ENCODE measurements at places on chromosomes 5 and 9.

GRCh38 chr5:76492819-76493189 is 89.7 kb downstream of the IQGAP2 start:
- DNase-seq = no peak

- no peak for DNase-seq
Observed at GRCh38 chr5:142800776-142801494, 30.8 kb downstream of the ARHGAP26 start.

DNA sequence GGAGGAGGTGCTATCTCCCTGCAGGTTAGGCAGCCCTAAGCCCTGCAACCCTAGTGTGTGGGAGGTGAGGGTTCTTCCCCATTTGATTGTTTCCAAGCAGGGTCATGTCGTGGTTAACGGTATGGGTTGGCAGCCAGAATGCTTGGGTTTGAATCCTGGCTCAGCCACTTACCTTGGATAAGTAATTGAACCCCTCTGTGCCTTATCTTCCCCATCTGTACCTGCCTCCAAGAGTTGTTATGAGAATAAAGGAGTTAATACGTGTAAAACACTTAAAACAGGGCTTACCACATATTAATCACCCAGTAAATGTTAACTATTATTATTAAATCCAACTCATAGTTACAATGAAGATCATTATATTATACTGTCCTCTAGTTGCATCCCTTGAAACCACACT is 52.2 kb upstream of the SPATA31E1 start:
- DNase-seq = no peak

GRCh38 chr9:38141746-38142591 is 72.9 kb upstream of the SHB start:
- no peak for DNase-seq

DNA sequence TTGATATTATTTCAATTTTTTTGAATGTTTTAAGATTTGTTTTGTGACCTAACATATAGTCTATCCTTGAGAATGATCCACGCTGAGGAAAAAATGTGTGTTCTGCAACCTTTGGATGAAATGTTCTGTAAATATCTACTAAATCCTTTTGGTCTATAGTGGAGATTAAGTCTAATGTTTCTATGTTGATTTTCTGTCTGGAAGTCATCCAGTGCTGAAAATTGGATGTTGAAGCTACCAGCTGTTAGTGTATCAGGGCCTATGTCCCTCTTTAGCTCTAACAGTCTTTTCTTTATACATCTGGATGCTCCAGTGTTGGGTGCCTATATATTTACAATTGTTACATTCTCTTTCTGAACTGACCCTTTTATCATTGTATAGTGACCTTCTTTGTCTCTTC is 422.3 kb downstream of the TMEM232 start:
- DNase-seq = no peak

DNA sequence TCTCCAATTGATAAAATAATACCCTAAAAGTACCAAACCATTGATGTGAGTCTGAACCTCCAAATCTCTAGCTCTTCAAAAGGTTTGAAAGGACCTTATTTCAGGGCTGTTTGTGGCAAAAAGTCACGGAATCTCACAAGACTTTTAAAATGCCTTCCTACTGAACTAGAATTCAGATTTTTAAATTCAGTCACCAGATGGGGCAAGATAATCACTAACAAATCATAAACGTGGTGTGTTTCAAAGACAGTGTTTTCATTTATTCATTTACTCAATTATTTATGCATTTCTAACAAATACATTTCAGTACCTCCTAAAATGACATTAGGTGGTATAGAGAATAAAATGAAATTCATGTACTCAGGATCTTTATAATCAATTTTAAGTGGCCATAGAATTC is 68.2 kb upstream of the SMC2 start:
- no peak for DNase-seq

- DNase-seq = no peak
Observed at GRCh38 chr5:28512648-28513047, 1474.3 kb upstream of the CDH9 start.

- no peak for DNase-seq
Observed at GRCh38 chr5:66469684-66470083, 126.5 kb upstream of the MAST4 start.

DNA sequence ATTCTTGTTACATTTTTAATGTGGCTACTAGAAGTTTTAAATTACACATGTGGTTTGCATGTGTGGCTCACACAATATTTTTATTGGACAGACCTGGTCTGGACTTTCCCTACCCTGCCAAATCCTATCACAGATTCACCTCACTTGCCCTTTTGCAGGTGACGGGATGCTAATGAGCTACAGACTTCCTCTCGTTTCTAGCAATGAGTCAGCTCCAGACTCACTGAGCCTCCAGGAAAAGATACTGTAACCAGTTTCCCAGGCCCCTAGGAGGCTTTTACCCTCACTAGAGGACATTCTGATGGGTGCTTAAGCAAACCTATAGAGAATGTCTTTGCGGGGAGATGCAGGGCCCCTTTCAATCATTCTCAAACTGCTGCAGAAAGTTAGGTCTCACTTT is 135.4 kb downstream of the WDR41 start:
- no peak for DNase-seq

DNA sequence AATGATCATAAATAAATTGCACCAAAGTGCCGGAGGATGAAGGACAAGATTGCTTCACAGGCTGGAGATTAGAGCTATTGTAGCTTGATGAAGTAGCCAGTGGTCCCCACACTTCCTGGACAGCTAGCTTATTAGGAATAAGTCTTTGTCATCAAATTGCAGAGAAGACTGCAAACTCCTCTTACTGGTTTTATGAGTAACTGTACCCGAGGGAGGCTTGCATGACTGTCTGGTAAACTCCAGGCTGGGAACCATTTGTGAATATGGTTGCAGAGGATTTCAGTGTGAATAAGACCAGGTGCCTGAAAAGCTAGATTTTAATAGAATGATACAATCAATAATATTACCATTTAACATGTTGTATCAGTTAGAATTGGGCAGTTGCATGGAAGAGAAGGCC is 36.5 kb upstream of the SEMA5A start:
- no peak for DNase-seq

GRCh38 chr5:146079695-146080373 is 25.5 kb downstream of the PLAC8L1 start:
- DNase-seq = peak; percentile 91

- DNase-seq = no peak
Observed at GRCh38 chr5:139068494-139069151, 129.5 kb downstream of the SIL1 start.

DNA sequence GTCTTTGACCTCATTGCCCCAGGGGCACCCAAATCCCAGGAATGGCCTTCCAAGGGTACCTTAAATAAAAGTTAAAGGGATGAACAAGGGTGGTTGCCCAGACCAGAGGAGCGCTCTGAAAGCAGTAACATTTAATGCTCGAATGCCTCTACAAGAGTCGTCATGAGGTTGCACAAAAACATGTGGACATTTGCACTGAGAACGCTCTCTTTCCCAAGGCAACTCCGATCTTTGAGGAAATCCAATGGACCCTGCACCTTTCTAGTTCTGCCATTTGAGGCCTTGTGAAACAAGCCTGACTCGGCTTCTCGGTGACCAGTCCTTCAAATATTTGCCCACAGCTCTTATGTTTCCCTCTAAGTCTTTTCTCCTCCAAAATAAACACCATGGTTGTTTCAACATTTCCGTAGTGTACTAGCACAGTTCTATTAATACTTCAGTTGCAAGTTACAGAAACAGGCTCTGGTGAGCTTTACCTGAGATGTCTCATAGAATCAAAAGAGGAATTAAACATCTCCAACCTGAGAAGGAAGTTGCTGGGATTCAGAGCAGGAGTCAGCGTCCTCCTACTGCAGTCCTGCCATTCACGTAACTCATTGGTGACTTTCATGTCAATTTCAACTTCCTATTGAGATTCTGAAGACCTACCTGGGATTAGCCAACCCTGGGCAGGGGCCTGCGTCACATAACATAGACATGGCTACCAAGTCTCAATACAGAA is 168.8 kb upstream of the RAI14 start:
- DNase-seq = no peak

DNA sequence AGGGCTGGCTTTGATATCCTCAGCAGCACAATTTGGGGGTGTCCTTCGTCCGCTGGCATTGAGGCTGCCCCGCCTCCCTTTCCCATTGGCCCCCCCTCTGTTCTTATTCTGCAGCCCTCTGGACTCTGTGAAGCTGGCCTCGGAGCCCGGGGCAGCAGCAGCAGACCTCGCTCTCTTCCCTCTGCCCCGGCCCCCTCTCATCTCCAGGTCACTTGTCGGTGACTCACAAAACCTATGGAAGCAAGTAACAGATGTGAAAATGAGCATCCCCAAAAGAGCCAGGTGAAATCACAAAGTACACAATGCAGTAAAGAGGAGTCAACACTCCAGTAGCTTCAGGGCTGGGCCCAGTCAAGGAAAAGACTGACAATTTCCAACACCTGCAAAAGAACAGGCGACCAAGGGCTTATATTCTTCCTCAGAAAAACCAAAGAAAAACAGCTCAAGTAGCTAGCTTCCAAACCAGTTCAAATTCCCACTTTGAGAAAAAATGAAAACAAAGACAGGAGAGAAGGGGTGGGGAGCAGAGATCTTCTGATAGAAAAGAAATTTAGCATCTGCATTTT is 97.5 kb downstream of the ZNF608 start:
- DNase-seq = no peak

- DNase-seq = no peak
Observed at GRCh38 chr9:120358877-120359276, 221.1 kb downstream of the CDK5RAP2 start.

GRCh38 chr5:142696379-142696778 is 10.5 kb upstream of the FGF1 start:
- no peak for DNase-seq

DNA sequence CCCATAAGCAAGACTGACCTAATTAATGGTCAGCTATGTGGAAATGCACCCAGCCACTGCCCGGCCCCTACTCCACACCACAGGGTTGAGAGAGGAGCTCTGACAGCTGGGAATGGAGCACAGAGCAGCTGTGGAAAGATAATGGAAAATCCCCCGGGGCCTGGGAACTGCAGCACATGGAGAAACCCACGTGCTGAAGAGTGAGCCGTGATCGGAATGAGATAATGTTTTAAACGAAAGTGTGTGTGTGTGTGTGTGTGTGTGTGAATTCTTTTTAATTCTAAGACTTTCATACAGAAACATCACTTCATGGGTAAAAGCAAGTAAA is 13.1 kb upstream of the SLC12A7 start:
- no peak for DNase-seq

- no peak for DNase-seq
Observed at GRCh38 chr9:131799177-131799823, 59.4 kb upstream of the RAPGEF1 start.

DNA sequence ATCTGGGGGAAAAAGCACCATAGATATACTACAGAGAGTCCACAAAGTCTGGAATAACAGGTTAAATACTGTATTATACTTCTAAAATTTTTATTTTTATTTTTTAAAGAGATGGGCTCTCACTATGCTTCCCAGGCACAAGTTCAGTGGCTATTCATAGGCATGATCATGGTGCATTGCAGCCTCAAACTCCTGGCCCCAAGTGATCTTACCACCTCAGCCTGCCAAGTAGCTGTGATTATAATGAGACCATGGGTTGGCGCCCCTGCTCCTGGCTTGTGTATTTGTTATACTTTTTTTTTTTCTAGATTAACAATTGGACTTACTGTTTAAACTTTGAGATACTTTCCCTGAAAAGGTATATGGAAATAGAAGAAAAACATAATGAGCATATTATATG is 25.9 kb downstream of the ERBIN start:
- no peak for DNase-seq

DNA sequence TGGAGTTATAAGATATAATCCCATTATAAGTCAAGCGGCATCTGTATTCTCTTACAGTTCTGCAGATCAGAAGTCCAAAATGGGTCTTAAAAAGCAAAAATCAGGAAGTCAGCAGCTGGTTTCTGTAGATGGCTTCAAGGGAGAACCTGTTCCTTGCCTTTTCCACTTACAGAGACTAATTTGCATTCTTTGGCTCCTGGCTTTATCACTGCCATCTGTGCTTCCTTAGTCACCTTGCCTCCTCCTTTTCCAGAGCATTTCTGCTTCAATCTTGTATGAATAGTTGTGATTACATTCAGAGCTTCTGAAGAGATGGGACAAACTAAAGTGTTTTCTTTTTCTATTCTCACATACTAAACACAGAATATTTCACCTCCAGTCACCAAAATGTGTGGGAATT is 647.3 kb upstream of the GRAMD2B start:
- DNase-seq = no peak

DNA sequence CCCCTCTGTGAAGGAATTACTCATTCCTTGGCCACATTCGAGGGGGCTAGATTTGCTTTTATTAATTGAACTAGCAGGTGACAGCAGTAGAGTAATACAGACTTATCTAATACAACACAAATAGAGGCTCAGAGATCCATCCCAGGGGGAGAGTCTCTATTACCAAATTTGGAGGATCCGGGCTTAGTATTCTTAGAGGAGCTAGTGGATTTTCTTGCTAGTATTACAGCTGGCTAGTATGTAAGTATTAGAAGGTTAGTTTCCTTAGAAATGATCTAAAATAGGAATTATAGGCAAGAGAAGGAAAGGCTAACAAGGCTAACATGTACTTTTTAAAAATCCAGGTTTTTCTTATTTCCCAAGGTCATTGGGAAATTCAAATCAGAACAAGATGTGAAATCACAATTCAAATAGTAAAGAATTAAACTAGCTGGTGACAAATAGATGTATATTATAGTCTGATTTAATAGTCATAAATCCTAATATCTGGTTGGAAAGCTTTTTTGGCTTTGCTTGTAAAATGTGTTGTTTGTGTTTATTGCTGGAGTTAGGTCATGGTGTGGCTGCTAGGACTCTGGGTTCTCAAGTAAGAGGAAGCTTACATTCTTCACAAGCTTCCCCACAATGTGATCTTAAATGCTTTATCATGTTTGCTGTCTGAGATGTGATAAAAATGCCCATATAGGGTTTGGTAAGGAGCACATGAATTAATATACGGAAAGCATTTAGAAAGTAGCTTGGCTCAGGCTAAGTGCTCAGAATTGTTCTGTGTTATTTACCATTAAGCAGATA is 160.4 kb upstream of the MPDZ start:
- DNase-seq = no peak

DNA sequence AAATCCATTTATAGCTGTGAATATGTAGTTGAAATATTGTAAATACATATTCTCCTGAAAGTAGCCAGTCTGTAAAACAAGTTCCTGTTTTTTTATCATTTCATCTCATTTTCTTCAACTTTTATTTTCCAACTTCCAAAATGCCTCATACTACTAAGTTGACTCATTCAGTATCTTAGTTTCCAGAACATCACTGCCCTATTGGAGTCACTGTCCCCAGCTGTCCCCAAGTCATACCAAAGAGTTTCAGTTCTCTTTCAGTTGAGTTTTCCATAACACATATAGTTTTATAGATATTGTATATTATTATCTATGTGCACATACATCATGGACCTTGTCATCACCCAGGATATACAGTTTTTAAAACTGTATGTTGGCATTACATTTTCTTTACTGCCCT is 261.7 kb downstream of the CDH12 start:
- no peak for DNase-seq

All from SIG-M5 (cell line).